ENCODE measurements at places on chromosomes 12 and 14. TPM values are rescaled to one million over a fixed set of nuclear protein-coding genes. Genes with fewer than 3 reads are reported as not detected.

RBP5 gene
- polyA plus RNA-seq: 12.5 TPM

PLEKHD1 gene
- polyA plus RNA-seq: not detected

NOVA1 gene
- polyA plus RNA-seq: not detected

RFX4 gene
- polyA plus RNA-seq: not detected

RESF1 gene
- polyA plus RNA-seq: 62.0 TPM

KRT71 gene
- not detected for polyA plus RNA-seq

ST8SIA1 gene
- polyA plus RNA-seq: 5.8 TPM

TESPA1 gene
- polyA plus RNA-seq: 2.1 TPM

GALNT8 gene
- polyA plus RNA-seq: 0.46 TPM

BCL11B gene
- not detected for polyA plus RNA-seq
